Stomach (tissue), 19 donors: ENCODE measurements at places on chromosomes 16 and 17.

DNA sequence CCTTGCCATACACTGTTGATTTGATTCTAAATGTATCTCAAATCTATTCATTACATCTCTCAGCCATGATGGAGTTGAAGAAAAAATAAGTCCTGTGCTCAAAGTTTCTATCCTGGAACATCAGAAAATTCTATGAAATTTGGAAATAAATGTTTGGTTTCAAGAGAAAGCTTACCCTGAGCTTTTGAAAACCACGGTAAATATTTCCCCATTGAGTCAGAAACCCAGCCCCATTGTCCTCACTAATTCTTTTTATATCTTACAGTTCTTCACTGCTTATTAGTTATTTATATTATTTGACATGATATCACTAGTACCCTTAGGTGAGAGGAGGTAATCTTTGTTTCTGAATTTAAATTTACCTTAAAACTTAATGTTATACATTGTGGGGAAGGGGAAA is 128.5 kb downstream of the MRTFB start:
- H3K4me1 ChIP-seq, result peaks cover 23% of the 10 kb centered on the region
- H3K27me3 ChIP-seq, result no peaks in the 10 kb centered on the region
- no peaks in the 10 kb centered on the region for H3K36me3 ChIP-seq

DNA sequence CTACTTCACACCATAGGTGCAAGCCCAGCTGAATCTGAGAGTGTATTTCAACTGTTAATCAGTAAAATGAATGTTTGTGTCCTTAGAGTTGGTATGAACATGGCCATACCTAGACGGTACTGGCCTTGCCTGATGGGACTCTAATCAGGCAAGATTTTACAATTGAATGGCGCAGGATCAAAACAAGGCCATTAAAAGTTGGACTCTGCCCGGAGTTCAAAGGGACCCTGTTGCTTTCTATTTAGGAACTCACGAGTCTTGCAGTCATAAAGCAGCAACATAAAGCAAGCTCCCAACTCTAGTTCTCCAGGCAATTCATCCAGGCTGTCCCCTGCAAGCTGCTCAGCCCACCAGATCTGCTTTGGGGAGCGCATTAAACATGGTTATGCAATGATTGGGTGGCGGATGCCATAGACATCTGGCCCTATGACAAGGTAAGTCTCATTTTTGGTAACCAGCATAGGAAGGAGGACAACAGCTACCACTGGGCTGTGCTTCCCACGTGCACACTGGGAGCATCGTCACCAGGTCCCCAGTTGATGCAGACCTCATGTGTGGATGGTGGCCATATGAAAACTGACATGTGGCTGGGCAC is 8.8 kb downstream of the TMEM186 start:
- H3K27me3 ChIP-seq, result no peaks in the 10 kb centered on the region
- H3K27ac ChIP-seq, result no peak overlapping the region
- no peaks in the 10 kb centered on the region for H3K4me1 ChIP-seq
- peak; percentile 44 for DNase-seq
- no peaks in the 10 kb centered on the region for H3K36me3 ChIP-seq

GRCh38 chr16:12329246-12329995 is 352.9 kb downstream of the SNX29 start:
- no peak for DNase-seq
- no peak overlapping the region for H3K4me3 ChIP-seq
- no peaks in the 10 kb centered on the region for H3K36me3 ChIP-seq
- H3K27ac ChIP-seq, result no peak overlapping the region

- DNase-seq, result no peak
- H3K27ac ChIP-seq, result no peak overlapping the region
- no peaks in the 10 kb centered on the region for H3K36me3 ChIP-seq
- no peaks in the 10 kb centered on the region for H3K27me3 ChIP-seq
These were observed 31.1 kb downstream of the C16orf82 start for GRCh38 chr16:27097800-27098230.

DNA sequence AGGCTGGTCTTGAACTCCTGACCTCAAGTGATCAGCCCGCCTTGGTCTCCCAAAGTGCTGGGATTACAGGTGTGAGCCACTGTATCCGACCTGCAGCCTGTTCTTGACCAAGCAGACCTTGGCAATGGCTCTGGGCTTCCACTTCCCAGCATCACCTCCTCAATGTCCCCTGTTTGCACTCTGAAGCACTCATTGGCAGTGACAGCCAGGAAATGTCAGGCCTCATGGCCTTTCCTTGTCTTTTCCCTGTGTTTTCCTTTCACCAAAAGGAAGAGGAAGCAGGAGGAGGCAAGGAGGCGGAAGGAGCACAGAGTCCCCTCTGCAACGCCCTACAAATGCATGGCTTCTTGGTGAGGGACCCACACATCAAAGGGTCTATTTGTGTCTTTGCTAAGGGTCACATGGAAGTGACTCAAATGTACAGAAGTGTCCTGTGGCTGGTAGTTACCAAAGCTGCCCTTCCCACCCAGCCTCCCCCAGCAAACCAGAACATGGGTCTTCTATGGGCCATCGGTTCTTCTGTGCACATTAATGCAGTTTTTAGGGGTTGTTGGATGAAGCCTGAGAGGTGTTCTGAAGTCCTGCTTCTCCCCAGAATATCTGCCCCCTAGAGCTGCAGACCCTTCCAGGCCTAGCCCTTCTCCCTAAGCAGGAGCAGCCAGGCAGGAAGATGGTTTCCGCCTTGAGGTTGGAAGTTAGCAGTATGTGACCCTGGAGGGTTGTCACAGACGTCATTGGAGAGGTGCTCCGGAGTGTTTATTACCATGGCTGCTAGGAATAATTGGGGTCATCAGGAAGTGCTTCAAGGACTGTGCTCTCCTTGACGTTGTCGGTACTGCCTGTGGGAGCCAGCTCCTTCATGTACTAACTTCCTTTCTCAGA is 60.8 kb downstream of the WIPI1 start:
- no peaks in the 10 kb centered on the region for H3K27me3 ChIP-seq
- H3K4me1 ChIP-seq, result peaks cover 5% of the 10 kb centered on the region
- H3K36me3 ChIP-seq, result peaks cover 9% of the 10 kb centered on the region
- DNase-seq, result peak; percentile 28
- no peak overlapping the region for H3K4me3 ChIP-seq

GRCh38 chr17:4199818-4200402 is 56.9 kb downstream of the CYB5D2 start:
- H3K27me3 ChIP-seq, result no peaks in the 10 kb centered on the region
- H3K4me3 ChIP-seq, result no peak overlapping the region
- DNase-seq, result peak; percentile 67
- no peak overlapping the region for H3K27ac ChIP-seq
- peaks cover 68% of the 10 kb centered on the region for H3K36me3 ChIP-seq
- no peaks in the 10 kb centered on the region for H3K4me1 ChIP-seq

DNA sequence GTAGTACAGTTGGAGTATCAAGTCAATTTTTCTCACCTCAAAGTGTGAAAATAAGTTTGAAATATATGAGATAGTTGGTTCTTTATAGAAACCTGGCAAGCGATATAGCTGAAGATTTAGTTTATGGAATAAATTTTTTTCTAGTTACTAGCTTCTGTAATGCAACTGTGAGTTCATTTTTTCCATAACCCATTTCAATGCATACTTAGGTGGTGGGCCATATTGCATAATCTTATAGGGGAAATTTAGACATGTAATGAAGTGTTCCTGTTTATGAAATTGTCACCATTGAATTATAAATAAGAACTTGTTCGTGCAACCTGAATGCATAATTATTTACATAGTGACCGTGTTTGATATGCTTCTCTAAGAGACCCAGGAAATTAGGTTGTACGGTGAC is 9.0 kb downstream of the MOSMO start:
- no peak for DNase-seq
- H3K4me1 ChIP-seq, result peaks cover 54% of the 10 kb centered on the region
- H3K27ac ChIP-seq, result no peak overlapping the region
- H3K36me3 ChIP-seq, result no peaks in the 10 kb centered on the region

DNA sequence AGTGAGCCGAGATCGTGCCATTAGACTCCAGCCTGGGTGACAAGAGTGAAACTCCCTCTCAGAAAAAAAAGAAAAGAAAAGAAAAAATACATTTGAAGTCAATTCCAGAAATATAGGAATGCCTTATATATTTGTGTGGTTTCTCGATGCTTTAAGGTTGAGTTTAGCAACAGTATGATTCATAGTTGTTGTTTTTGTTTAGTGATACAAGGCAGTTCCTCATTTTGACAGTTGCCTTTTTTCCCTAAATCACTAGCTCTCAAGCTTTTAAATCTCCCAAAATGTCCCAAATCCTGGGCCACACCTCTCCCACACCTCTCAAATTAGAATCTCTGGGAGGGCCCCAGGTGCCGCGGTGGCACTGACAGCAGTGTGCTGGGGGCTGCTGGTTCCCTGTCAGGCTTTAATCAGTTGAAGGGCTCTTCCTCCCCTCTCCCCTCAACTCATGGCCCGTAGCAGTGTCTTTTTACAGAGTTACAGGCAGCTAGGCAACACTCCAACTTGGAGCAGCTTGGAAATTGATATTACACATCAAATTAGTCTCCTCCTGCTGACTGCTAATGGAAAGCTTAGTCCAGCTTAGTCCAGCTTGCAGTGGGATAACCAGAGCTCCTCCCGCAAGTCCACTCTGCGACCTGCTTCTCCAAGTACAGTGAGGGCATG is 58.4 kb downstream of the EPN2 start:
- peaks cover 4% of the 10 kb centered on the region for H3K4me1 ChIP-seq
- no peak overlapping the region for H3K4me3 ChIP-seq
- H3K27ac ChIP-seq, result peak overlapping the region; percentile 34
- DNase-seq, result peak; percentile 71
- H3K36me3 ChIP-seq, result no peaks in the 10 kb centered on the region

DNA sequence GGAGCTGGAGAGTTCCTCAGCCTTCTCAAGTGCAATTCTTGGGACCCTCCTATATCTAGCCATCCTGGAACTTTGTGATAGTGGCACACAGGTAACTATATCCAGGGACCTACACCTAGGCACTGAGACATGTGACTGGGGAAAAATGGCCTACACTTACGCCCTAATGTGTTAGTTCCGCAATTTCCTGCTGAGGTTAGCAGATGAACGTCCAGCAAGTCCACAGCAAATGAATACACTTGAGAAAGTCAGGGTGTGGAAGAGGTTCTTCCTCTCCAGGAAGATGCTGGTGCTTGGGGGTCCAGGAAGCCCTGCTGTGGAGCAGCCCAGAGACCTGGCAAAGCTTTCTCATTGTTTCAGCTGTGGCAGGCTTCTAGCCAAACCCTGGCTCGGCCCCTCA is 20.8 kb downstream of the PIK3R5 start:
- H3K27me3 ChIP-seq, result no peaks in the 10 kb centered on the region
- DNase-seq, result no peak
- H3K4me1 ChIP-seq, result no peaks in the 10 kb centered on the region
- H3K36me3 ChIP-seq, result no peaks in the 10 kb centered on the region

GRCh38 chr17:17966399-17966798 is 5.8 kb downstream of the TOM1L2 start:
- H3K27me3 ChIP-seq, result no peaks in the 10 kb centered on the region
- no peak overlapping the region for H3K4me3 ChIP-seq
- H3K36me3 ChIP-seq, result no peaks in the 10 kb centered on the region
- peaks cover 77% of the 10 kb centered on the region for H3K4me1 ChIP-seq

GRCh38 chr16:66372898-66373155 is 6.3 kb downstream of the CDH5 start:
- H3K36me3 ChIP-seq, result no peaks in the 10 kb centered on the region
- H3K27me3 ChIP-seq, result no peaks in the 10 kb centered on the region
- DNase-seq, result no peak
- no peaks in the 10 kb centered on the region for H3K4me1 ChIP-seq
- no peak overlapping the region for H3K4me3 ChIP-seq
- H3K27ac ChIP-seq, result no peak overlapping the region
